Activated T-helper 9 cell treated with anti-CD3 and anti-CD28 coated beads, Interleukin-2, amount 50 U/mL, for 16 hours (primary cell): ENCODE measurements at places on chromosomes 7 and 10.

- no peak for DNase-seq
These were observed 195.8 kb upstream of the HABP2 start for GRCh38 chr10:113356794-113357680.

- no peak for DNase-seq
These were observed 64.8 kb upstream of the IGFBP3 start for GRCh38 chr7:45985902-45986301.

DNA sequence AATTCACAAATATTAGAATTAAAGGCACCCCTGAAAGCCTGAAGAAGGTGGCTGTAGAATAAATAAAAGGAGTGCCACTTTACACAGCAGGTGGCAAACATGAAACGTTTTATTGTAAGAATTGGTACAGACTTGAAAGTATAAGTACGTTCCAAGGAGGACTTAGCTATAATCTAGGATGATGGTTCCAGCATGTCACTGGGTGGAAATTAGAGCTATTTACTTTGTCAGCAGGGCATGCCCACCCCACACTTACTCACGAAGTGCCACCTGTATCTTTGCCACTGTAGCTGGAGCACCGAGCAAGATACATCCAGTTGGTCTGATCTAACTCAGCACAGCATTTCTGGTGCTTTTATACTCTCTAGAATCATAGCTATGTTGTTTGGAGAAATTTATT lies 97.8 kb downstream of the GRM8 start:
- no peak for DNase-seq

GRCh38 chr10:34959321-34959720 lies 130.8 kb downstream of the CUL2 start:
- DNase-seq = no peak

- DNase-seq = no peak
These were observed 952 bp downstream of the DIP2C start for GRCh38 chr10:688312-689120.

GRCh38 chr7:82098414-82098813 lies 328.6 kb upstream of the HGF start:
- no peak for DNase-seq

DNA sequence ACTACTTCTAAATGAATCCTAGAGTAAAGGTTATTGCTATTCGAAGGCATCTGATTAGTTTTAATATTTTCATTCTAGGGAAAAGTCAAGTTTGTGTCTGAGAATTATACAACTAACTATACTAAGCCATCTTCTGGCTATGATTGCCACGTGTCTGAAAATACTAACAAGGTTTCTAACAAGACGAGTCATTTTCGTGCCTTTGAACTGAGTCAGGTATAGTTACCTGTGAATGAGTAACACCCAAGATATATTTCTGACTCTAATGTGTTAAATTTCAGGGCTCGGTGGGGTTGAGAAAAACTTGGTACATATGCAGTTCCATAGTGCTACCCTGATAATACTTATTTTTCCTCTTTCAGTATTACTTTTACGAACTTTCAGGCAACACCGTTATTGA lies 35.5 kb downstream of the TASOR2 start:
- no peak for DNase-seq

GRCh38 chr7:114953724-114954123 lies 31.8 kb downstream of the MDFIC start:
- DNase-seq = no peak
